Activated CD8-positive, alpha-beta memory T cell treated with anti-CD3 and anti-CD28 coated beads, Interleukin-2, amount 10 ng/mL, durations not matched to agents 7 days and 5 days (primary cell): ENCODE measurements at places on chromosomes 7 and 10.

DNA sequence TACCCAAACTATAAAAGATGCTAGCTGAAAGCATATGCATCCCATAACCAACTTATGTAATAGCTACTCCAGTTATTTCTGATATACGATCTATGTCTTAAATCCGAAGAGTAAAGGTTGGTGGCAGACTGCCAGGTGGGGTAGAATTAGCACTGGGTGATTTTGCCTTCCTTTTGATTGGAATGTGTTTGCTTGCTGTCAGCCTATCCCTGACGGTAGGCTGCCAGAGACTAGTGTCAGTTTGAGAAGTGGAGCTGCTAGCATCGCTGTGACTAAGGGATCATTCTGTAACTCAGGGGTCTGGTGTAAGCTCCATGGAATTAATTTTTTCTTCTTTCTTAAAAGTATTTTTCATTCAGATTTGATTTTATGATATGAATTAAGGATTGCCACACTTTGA is 9.5 kb upstream of the SEM1 start:
- H3K36me3 ChIP-seq, result peaks cover 4% of the 10 kb centered on the region
- no peaks in the 10 kb centered on the region for H3K4me1 ChIP-seq
- peaks cover 45% of the 10 kb centered on the region for H3K27me3 ChIP-seq
- H3K4me3 ChIP-seq, result no peak overlapping the region
- no peak overlapping the region for H3K27ac ChIP-seq

DNA sequence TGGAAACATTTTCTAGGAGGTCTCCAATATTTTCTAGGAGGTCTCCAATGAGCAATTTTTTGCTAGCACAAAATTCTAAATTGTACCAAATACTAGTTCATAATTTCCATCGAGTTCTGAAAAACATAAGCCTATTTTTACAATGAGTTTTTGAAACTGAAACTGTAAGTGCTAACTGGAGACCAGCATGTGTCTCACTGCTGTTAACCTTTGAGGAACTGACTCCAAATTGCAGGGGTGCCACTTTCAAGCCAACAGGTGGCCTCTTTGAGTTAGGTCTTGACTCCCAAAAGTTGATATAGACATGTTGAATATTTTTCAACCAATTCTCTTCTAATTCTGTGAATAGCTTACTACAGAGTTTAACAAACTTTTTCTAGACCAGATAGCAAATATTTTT is 58.8 kb downstream of the CAV1 start:
- no peak overlapping the region for H3K4me3 ChIP-seq
- H3K36me3 ChIP-seq, result peaks cover 3% of the 10 kb centered on the region
- DNase-seq, result peak; percentile 47
- H3K4me1 ChIP-seq, result peaks cover 32% of the 10 kb centered on the region
- H3K27ac ChIP-seq, result no peak overlapping the region
- H3K27me3 ChIP-seq, result no peaks in the 10 kb centered on the region

GRCh38 chr7:47951374-47951773 is 3.1 kb upstream of the PKD1L1 start:
- H3K36me3 ChIP-seq, result peaks cover 9% of the 10 kb centered on the region
- H3K27me3 ChIP-seq, result no peaks in the 10 kb centered on the region
- no peak for DNase-seq

GRCh38 chr10:6035101-6035834 is 26.9 kb downstream of the IL2RA start:
- H3K27ac ChIP-seq, result peak overlapping the region; percentile 46
- H3K4me1 ChIP-seq, result peaks cover 74% of the 10 kb centered on the region
- H3K27me3 ChIP-seq, result no peaks in the 10 kb centered on the region
- DNase-seq, result peak; percentile 39
- H3K36me3 ChIP-seq, result peaks cover 84% of the 10 kb centered on the region

- no peak overlapping the region for H3K4me3 ChIP-seq
- H3K27me3 ChIP-seq, result no peaks in the 10 kb centered on the region
Observed at GRCh38 chr7:94303695-94304094, 91.0 kb upstream of the COL1A2 start.
